AG04450 (cell line): ENCODE measurements at places on chromosomes 4 and X.

GRCh38 chr4:166498546-166498945, 625.5 kb downstream of the TLL1 start:
- no peak for DNase-seq

GRCh38 chr4:147683188-147683591, 773 bp downstream of the PRMT9 start:
- DNase-seq: no peak

GRCh38 chr4:102616636-102617035, 115.5 kb downstream of the NFKB1 start:
- no peak for DNase-seq

DNA sequence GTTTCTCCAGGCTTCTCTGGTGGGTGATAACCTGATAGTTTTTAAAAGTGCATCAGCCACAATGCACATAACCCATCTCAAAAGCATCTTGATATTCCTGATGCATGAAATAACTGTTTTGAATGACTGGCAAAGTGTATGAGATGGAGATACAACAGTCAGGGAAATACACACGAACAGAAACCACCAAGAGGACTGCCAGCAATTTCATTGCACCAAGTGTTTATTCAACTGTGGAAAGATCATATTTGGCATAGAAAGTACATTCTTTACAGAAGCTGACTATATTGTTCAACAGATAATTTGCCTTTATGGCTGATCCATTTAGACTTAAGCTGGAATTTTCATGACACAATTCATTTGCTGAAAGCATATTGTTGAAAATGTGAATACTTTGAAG, 139.5 kb downstream of the SLIT2 start:
- no peak for DNase-seq

DNA sequence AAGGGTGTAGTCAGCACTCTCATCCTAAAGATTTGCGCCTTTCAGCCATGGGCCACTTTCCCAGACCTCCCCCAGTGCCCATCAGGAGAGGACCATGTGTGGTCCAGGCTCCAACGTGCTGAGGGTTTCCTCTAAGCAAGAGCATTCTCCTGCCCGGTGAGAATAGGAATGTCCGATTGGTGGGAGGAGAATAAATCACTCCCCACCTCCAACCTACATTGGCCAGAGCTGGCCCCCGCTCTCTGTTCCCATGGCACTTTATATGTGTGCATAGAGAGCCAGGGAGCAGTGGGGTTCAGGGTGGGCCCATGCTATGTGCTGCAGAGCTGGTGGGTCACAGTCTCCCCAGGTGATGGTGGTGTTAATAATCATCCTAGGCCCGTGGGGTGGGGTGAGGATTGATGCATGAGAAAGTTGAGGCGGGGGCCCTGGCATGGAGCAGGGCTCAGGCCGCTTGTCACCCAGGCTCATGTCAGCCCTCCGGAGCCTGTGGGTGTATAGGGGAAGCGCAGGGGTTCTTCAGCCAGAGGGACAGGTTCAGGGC, 6.8 kb upstream of the SORCS2 start:
- DNase-seq: no peak

GRCh38 chrX:8453611-8454010, 11.0 kb upstream of the VCX3B start:
- no peak for DNase-seq

DNA sequence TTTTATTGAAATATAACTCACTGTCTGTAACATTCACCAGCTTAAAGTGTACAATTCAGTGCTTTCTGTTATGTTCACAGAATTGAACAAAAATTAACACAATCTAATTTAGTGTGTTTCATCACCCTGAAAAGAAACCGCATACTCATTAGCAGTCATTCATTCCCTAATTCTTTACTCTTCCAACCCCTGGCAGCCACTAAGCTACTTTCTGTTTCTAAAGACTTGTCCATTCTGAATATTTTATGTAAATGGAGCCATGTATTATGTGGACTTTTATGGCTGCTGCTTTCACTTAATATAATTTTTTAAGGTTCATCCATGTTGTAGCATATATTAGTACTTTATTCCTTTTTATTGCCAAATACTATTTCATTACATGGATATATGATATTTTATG, 94.7 kb upstream of the ATP8A1 start:
- DNase-seq: no peak

DNA sequence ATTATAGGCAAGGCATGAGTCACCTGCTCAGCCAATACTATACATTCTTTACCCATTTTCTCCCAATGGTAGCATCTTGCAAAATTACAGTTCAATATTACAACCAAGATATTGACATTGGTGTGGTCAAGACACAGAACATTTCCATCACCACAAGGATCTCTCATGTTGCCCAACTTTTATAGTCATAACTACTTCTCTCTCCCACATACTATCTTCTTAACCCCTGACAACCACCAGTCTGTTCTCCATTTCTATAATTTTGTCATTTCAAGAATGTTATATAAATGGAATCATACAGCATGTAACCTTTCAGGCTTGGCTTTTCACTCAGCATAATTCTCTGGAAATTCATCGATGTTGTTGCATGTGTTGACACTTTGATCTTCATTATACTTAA, 144.9 kb downstream of the ENOX2 start:
- no peak for DNase-seq
